ENCODE measurements at places on chromosomes 1 and 21. TPM values are rescaled to one million over a fixed set of nuclear protein-coding genes. Genes with fewer than 3 reads are reported as not detected.

The SPRR3 gene
- total RNA-seq, result not detected

The SYNC gene
- 103 TPM for total RNA-seq

The NLRP3 gene
- total RNA-seq, result not detected

The IFFO2 gene
- 14.5 TPM for total RNA-seq

The LAMB3 gene
- 0.72 TPM for total RNA-seq

The PRRC2C gene
- total RNA-seq, result 66.4 TPM

GRCh38 chr1:115091572-115091971 is 2.3 kb upstream of the TSPAN2 start:
- no peak for DNase-seq

DNA sequence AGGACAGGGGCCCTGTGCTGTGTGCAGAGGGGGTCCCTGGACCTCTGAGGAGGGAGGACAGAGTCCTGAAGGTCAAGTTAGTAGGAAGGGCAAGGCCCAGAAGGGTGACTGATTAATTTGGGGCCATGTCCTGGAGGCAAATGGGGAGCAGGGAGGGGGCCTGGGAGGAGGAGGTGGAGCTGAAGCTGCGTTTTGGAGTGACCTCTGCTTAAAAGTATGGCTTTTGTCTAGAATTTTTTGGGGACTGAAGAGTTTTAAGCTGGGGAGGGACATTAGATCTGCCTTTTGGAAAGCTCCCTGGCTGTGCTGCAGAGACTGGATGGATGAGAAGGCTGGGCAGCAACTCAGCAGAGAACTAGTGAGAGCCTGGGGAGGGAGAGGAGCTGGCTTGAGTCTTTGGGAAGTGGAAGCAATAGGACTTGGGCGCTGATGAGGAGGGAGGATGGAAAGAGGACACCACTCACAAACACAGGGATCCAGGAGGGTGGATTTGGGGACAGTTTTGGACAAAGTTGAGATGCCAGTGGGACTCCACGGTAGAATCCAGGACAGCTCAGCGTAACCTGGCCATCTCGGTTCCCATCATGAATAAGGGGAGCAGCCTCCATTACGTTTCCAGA is 52.9 kb downstream of the ACBD3 start:
- DNase-seq, result no peak

GRCh38 chr1:157287462-157287861 is 149.3 kb upstream of the ETV3 start:
- no peak for DNase-seq

DNA sequence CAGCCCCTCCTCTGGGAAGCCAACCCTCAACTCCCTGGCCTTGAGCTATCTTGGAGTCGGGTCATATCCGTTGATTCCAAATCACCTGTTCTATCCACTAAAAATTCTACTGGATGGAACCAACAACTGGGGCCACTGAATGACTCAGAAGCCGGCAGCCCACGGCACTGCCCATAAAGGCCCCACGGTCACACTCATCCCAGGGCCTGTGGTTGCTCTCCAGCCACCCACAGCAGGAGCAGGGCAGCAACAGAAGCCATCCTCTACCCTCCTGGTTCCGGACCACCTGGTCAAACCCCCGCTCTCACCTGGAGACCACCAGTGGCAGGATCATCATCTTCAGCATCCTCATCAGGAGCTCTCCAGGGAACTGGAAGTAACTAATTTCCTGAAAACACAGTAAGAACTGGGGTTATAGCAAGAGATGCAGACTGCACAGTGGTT is 8.4 kb downstream of the SLC1A7 start:
- no peak for DNase-seq

DNA sequence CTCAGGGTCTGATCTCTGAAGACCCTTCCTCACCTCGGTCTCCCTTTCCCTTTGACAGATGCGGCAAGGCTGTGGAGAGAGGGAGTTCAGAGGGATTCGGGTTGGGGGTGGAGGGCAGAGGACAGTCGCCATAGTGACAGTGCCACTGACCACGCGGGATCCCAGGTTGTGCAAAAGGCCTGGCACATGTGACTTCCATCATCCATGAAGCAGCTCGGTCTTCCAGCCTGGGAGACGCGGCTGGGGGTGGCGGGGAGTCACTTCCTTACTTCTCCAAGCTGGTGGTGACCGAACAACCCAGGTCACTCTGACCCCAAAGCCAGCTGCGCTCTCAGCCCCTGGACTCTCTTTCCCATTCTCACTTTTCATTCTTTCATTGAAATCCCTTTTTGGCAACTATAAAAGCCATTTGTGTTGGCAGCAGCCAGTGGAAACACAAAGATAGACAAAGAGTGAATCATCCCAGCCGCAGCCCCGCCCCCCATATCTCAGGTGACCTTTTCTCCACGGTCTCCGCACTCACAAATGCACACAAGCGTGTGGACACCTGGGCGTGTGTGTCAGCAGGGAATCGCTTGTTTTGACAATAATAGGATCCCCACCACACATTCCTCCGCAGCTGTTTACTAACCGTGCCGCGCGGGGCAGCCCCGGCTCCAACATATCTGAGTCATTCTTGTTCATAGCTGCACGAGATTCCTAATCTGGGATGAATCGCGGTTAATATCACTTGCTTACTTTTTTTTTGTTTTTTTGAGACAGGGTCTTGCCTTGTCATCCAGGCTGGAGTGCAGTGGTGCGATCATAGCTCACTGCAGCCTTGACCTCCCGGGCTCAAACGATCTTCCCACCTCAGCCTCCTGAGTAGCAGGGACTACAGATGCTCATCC is 68.3 kb downstream of the DHRS3 start:
- peak; percentile 98 for DNase-seq

DNA sequence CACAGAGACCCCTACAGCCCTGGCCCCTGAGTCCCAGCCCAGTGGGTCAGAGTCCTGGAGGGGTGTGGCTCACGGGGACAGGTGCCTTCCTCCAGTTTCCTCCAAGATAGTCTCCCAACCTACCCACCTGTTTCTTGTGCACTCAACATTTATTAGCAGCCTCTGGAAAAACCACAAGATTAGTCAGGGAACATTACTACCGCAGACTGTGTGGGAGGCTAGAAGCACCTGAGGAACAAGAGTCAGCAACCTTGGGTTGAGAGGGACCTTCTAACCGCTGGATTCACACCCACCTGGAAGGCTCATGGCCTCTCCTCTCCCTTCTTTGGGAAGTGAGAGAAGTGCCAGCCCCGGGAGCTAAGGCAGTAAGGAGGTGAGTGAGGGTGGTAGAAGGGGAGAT is 22.5 kb upstream of the IKBKE start:
- DNase-seq, result no peak

- DNase-seq, result peak; percentile 94
Measured at GRCh38 chr21:45011911-45012661, 62.3 kb upstream of the ADARB1 start.

GRCh38 chr1:212295579-212295978 is 10.4 kb downstream of the PPP2R5A start:
- no peak for DNase-seq

- DNase-seq, result no peak
Measured at GRCh38 chr1:172393354-172393753, 27.1 kb upstream of the C1orf105 start.

DNA sequence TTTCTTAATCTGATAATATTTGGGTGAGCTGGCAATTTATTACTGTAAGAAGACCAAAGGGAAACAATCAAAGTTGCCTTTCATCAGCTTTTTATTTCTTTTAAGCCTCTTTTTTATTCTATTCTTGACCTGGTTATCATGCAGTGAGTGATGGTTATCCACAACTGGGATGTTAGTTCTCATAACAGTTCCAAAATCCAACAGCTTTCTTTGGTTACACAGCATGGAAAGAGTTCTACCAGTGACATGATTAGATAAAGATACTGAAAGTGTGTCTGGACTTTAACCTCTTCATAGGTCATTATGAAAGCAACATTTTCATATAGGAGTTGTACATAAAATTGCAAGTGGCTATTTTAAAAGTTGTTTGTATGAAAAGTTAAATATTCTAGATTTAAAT is 163.0 kb downstream of the SYT2 start:
- no peak for DNase-seq
